CD4-positive, alpha-beta T cell treated with Interleukin-4 for 4 hours (primary cell): ENCODE measurements at places on chromosomes 2 and 18.

DNA sequence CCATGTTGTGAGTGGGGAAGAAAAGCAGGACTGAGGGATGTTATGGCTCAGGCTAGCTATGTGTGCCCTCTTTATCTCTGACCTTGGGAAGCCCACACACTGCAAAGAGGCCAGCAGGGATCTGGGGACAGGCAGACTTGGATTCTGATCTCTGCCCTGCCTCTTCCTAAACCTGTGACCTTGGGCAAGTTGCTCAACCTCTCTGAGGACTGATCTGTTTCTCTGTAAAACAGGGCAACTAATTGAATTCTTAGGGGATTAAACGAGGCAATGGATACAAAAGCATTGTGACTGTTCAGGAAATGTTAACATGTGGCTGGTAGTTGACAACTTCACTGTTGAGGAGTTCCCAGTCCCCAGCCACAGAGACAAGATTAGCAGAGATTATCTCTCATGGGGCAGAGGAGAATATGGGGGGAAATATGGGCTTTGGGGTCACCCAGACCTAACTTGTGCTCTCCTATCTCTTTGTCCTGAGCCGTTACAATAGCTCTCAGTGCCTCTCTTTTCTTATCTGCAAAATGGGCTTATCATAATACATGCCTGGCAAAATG, 184.7 kb upstream of the GLI2 start:
- no peak for DNase-seq

- DNase-seq: no peak
These were observed 9.8 kb upstream of the CPS1 start for GRCh38 chr2:210546424-210547208.

DNA sequence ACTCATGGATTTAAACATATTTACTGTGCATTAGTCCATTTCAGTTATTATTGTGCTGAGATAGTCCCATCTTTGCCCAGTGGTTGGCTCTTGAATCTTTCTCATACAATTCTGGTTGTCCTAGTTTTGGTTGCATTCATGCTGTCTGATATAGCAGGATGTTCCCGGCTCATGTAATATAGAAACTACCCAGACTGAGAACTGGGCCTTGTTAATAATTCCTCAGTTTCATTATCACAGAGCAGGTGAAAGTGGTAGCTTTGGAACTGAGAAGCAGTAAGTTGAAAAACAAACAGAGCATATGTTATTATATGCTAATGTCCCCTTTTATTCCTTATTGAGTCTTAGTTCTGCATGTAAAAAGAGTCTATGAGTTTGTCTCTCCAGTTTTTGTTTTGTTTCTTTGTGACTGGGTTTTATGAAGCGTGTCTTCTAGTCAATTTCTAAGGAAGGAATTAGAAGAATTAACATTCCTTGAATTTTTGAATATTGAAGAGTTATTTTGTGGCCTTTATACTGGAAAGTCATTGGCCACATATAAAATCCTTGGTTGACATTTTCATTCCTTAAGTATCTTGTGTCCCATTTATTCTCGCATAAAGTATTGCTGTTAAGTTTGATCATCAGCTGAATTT, 43.3 kb downstream of the EIF5B start:
- no peak for DNase-seq

DNA sequence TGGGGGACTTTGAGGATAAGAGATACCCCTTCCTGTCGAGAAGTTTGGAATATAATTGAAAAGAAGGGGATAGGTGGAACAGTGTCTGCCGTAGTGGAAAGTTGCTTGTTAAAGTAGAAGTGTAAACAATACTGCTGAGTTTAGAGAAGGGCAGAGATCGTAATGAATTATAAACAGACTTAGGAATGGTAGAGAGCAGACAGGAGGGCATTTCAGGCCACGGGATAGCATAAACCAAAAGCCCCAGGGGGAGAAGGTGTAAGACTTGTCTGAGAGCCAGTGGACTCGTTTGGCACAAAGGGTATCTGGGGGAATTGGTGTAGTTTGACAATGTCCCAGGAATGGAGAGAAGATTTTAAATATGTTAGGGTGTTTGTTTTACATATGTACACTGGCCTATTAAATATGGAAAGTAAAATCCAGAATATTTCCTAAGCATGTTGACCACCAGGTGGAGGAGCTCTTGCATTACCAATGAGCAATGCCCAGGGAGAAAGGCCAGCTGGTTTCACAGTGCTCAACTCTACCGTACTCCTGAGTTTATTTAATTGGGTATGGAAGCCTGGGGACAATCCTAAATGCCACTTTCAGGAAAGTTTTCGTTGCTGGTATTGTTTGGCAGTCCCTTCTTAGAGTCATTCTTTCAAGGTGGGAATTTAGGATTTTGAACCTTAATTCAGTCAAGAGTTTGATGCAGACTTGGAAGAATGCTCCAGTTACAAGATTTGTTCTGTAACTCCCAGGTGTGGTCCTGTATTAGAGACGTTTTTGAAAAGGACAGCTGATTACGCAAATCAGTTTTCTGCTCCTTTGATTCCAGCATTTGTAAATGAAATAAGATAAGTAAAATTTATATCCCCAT, 7.5 kb downstream of the COPS8 start:
- no peak for DNase-seq

- DNase-seq: peak; percentile 2
These were observed 50.0 kb downstream of the CPO start for GRCh38 chr2:206989311-206989710.

DNA sequence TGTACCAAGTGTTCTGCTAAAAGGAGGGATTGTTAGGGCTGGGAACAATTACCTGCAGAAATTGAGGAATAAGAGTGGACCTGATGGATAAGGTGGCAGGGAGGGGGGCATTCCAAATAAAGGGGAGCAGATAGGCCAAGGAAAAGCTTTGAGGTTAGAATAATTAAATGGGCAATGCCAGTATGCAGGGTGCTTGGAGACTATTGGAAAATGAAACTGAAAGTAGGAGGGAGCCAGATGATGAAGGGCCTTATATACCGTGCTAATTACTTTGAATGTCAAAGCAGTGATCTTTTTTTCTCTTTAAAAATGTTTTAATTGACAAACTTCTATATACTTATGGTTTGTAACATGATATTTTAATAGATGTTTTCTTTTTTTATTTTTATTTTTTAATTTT, 42.9 kb downstream of the MMADHC start:
- peak; percentile 40 for DNase-seq

- DNase-seq: no peak
These were observed 214.4 kb upstream of the SP5 start for GRCh38 chr2:170500770-170501169.

- no peak for DNase-seq
These were observed 99.8 kb downstream of the CAPN13 start for GRCh38 chr2:30707304-30707903.

DNA sequence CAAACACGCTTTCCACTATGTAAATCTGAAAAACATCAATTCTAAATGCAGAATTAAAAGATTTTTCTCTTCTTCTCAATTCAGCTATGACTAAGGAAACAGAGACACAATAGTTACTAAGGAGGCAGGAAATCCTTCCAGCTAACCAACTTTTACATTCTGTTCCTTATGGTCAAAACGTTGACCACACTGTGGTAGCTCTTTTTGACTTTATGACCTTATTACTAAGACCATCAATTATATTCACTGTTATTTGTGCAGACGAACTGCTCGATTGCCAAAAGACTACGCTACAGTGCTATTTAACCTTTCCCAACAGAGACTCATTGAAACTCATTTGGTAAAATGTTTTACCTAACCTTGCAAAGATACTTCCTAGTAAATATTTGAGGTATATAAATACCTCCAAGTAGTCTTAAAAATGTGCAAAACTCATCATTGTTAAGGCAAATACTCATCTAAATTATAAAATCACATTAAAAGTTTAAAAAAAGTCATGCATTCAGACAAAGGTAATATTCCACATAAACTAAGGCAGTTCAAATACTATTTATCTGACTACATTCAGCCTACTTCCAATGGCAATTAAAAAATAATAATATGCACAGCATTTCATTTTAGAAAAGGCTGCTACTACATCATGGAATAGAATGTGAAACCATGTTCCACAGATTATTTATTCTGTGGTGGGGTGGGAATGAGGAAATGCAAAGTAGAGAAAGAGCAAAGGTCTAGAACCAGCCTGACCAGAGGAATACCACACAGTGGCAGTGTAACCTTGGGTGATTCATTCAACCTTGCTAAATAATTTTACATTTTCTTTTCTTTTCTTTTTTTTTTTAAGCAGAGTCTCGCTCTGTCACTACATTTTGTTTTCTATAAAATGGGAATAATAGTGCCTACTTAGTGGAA, 139.9 kb downstream of the THADA start:
- no peak for DNase-seq

GRCh38 chr2:79792090-79792489, 279.2 kb downstream of the CTNNA2 start:
- no peak for DNase-seq

GRCh38 chr2:74441690-74442482, at the start of gene RTKN:
Gene RTKN, minus strand, starts transcription at chr2:74441937. Its CDS starts 121 bp downstream, at chr2:74441816.
- DNase-seq: no peak

- no peak for DNase-seq
These were observed 112.4 kb downstream of the MIB1 start for GRCh38 chr18:21853016-21853415.

GRCh38 chr2:33560017-33560416, 39.1 kb downstream of the FAM98A start:
- no peak for DNase-seq

DNA sequence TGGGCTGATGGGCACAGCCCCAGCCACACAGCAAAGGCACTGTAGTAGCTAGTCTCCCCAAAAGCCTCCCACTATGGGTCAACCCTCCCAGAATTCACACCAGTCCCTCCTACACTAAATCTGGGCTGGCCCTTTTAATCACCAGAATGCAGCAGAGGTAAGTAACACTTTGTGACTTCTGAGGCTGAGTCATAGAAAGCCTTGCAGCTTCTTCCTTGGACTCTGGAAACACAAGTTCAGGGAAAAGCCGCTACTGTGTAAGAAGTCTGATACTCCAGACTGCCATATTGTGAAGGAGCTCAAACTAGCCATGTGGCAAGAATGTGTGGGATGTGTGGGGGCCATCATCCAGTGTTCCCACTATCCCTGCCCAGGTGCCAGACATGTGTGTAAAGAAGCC, 19.0 kb upstream of the SIX2 start:
- DNase-seq: no peak
